ENCODE measurements at places on chromosomes 2 and 18.

- no peak for DNase-seq
Observed at GRCh38 chr2:143759455-143759854, 630.2 kb downstream of the ARHGAP15 start.

GRCh38 chr2:222372993-222373392, 51.4 kb upstream of the SGPP2 start:
- DNase-seq: no peak

DNA sequence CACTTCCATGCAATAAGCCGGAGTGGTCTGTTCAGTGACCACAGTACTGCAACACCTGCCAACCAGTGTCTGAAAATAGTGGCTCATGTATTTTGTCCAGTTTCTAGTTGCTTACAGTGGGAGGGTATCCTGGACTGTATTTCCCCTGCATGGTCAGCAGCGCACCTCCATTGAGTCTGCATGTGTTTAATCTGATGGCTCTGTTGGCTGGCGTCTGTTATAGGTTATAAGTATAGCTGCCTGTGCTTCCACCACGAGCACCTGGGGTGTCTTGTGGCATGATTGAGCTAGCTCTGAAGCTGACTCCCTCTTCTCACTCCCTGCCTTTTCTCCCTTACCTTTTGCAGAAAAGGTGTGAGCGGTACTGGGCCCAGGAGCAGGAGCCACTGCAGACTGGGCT, 12.9 kb downstream of the PTPN18 start:
- no peak for DNase-seq

DNA sequence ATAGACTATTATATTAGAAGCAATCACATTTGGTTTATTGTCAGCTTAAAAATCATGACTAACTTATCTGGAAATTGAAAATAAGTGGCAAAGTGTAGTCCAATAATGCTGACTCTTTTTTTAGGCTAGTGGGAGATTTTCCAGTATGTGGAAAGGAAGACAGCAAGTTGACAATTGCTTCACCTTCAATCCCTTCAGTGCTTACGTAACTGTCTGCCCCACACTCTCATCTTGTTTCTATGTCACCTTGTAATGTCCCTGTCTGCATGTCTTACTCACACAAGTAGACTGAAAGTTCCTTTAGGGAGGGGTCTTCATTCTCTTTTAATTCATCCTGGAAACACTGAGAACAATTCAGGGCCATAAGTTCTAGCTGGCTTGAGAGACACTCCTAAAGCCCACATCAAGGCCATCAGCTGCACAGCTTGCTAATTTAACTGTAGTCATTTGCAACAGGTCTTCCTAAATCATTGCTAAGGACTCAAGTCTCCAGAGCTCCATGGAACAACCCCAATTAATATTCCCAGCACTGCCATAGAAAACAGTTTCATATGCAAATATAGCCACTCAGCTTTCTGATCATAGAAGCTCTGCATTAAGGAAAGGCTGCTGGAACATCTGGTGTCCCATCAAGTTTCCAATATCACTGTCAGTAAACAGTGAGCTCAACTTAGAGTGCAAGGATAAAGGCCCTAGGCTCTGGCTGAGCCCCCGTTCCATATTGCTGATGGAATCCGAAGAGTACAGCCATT, 230.5 kb downstream of the ETAA1 start:
- no peak for DNase-seq

DNA sequence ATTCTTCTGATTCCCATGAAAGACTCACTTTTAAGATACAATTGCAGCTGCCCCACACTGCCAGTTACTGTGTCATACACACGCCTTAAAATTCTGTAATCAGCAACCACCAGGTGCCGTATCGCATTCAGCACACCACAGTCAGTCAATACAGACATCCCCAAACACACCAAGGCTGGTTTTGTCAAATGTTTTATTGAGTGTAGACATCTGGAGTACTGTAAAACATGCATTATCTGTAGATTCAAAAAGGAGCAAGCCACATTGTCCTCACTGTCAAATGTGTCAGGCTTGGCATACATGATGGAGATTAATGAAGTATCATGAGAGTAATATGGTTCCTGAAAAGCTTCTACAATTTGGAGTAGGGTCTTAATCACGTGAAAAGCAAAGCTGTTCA, 109.7 kb upstream of the SP3 start:
- DNase-seq: peak; percentile 75

DNA sequence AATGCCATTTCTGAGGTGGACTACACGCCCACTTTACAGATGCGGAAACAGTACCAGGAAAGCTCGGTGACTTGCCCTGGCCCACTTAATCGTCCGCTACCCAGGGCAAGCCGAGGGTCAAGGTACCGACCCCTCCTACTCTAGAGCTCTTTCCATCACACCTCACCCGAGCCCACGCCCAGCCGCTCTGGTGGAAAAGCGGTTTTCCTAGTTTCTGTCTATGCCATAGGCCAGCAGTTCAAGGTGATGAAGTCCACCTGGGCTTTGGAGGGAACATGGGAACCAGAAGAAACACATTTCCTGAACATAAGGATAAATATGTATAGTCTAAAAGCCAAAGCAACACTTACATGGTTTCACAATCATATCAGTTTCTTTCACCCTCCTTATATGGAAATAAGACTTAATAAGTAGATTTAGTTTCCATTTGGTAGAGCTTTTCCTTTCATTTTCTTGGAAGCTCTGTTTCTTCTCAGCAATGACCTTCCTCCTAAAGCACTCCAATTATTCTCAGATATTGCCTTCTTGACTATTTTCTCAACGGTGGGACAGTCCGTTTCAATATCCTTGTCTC, 567 bp downstream of the VWA3B start:
- no peak for DNase-seq

DNA sequence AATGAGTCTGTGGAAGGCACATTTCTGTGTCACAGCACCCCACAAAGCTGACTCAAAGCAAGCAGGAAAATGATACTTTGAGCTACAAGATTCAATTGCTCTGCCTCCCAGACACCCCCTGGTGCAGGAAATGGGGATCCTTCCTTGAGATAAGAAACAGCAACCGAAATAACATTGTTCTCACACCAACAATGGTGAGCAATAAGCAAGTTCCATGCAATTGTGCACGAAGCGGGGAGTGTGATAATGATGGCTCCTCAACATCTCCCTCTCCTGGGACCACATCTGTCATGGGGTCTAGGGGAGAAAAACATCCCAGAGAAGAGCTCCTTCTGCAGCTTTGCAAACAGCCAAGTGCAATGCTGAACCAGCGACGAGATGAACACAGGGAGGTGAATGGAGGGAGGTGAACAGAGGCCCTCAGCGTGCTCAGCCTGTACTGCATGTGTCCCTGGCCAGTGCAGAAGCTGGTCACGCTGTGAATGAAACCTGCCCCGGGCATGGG, 67.7 kb downstream of the PDCL3 start:
- DNase-seq: no peak

DNA sequence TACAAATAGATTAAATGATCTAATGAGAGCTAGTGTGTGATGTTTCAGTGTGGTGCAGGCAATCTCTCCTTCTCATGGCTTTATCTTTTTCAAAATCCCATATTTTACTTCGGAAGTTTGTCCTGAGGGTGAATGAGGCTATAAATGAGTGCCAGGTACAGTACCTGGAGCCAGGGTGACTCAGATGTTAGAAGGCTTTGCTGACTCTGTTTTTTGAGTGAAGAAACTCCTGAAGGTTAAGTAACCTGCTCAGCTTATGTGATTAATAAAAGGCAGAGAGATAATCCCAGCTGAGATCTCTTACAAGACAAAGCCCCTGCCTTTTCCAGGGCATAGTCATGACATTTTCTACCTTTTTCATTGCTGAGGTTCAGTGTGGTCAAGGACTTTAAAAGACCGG, 52.6 kb downstream of the MGAT5 start:
- no peak for DNase-seq

DNA sequence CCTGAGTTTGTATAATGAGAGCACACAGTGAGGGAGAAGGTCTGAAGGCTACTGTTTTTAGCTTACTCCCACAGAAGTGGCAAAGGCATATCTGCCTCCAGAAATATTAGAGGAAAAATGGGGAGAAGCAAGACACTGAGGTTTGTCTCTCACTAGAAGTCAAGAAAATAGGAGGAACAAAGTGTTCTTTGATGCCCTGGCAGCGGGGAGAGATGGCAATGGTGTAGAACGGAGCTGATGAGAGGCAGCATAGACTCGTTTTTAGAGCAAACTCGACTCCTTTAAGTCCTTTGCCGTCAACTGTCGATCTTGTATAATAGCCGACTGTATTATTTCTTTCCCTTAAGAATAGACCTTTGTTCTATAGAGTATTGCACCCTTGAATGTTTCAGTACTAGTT, 73.8 kb downstream of the ANKRD44 start:
- no peak for DNase-seq

DNA sequence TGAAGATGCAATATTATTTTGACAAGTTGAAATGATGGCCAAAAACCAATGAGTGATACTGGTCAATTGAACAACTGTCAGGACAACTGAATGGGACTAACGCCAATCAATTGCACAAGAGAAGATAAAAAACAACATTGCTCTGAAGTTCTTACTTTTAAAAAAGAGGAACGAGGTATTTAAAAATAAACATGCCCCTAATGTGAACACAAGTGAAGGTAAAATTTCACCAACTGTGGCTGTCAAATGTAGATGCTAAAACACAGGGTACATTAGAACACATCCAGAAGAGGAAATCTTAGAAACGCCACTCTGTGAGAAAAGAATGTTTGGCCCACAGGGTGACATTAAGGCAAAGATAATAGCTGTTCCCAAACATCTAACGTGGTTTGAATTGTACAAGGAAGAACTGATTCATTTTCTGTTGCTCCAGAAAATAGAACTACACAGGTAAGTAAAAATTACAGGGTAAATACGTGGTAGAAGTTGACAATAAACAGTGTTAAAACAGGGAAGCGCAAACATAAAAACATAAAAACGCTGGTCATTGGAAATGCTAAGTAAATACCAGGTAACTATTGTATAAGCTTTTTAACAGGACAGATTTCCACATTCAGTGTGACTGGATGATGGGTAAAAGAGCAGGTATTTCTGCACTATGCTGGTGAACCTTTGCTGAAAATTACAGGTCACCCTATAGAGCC, 20.3 kb downstream of the LONRF2 start:
- no peak for DNase-seq

- no peak for DNase-seq
Observed at GRCh38 chr18:58143386-58143785, 99.4 kb downstream of the NEDD4L start.

DNA sequence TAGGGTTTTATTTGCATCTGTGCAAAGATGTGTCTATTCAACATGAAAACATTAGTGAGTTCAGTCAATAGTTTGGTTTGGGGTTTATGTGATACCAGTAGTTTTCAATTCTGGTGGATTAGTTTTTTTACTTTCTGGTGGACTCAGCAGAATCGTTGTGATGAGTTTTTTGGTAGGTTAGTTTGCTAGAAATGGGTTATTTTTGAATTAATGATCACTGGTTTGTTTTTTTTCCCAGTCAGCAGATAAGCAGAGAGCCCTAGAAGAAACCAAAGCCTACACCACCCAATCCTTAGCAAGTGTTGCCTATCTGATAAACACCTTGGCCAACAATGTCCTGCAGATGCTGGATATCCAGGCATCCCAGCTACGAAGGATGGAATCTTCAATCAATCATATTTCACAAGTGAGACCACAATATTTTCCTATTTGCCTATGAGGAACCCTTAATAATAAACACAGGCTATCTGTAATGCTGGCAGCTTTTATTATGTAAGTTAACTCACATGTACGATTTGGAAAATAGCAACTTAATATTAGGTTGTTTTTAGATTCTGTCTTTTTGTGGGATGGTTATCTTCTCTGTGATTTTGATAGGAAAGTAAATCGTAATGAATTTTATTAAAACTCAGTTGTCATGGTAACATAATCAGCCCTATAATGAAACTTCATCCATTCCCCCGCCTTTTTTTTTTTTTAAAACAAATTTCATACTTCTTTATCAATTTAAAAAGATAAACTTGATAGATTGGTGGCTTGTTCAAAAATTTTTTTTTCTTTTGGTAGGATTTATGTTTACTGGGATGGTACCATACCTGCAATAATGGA, 38.7 kb downstream of the ABI2 start:
- no peak for DNase-seq

DNA sequence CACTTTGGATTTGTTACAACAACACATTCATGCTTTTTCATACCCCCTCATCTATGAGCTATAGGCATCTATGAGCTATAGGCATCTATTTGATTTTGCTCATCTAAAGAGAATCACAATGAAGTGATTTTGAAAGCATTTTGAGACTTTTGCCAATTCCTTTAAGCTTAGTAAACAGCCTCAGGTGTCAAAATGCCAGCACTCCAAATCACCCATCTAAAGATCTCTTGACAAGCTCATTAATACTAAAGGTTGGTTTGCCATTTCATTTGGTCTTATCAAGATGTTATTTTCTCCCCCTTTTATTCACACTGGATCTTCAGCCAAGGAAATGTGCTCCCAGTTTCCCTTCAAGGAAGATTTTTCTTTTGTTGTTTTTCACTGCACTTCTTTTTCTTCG, 110.7 kb upstream of the TLK1 start:
- DNase-seq: no peak

DNA sequence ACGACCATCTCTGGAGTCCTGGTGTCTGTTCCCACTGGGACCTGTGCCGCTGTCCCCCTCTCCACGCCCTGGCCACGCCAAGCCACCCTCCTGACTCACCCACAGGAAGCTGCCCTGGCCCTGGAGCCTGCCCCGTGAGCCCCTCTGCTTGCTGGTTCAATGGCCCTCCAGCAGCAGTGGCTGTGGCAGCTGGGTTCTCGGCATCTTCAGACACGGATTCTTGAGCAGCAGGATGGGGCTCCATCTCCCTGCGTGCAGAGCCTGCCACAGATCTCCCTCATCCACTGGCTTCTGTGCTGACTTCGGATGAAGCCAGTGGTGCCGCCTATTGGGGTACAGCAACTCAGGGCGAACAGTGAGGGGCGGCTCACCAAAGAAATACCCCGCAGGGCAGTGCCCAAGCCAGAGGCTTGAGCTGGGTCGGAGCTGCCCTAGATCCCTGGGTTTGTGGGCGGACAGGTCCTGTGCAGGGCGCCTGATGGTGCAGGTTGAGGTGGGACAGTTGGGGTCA, 14.0 kb downstream of the CAPN10 start:
- DNase-seq: no peak

GRCh38 chr18:26901020-26901419, 35.5 kb upstream of the AQP4 start:
- no peak for DNase-seq

DNA sequence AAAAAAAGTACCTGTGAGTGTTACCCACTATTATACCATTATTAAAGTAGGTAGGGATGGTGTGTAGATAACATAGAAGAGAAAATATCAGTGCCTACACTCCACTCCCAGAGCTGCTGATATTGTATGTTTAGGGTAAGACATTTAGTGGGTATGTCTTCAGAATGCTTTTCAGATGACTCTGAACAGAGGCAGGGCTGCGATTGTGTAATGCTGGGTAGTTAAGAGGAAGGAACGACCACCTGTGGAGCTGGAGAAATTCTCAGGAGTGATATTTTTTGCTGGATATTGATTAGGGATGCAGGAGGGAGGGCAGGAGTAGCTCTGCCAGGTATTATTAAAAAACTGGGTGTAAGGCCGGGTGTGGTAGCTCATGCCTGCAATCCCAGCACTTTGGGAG, 2.8 kb downstream of the CNOT11 start:
- DNase-seq: no peak

All from NCI-H1930 (cell line).